ENCODE measurements at places on chromosomes 11 and 22. TPM values are rescaled to one million over a fixed set of nuclear protein-coding genes. Genes with fewer than 3 reads are reported as not detected.

DNA sequence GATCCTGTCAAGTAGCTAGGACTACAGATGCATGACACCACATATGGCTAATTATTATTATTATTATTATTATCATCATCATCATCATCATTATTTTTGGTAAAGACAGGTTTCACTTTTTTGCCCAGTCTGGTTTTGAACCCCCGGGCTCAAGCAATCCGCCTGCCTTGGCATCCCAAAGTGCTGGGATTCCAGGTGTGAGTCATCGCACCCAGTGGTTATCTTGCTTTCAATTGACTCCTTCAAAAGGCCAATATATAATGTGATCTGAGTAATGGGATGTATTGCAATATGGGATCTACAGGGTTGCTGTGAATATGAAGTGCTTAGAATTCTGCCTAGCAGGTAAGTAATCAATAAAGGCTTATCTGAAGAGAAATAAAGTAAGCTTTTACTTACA, 221.2 kb downstream of the SBF2 start:
- DNase-seq: no peak

The GAL3ST3 gene
- not detected for polyA plus RNA-seq

GRCh38 chr22:42172773-42173172, 42.2 kb upstream of the CYP2D6 start:
- no peak for DNase-seq

- DNase-seq: peak; percentile 49
Measured at GRCh38 chr11:43987384-43988039, 45.1 kb downstream of the C11orf96 start.

DNA sequence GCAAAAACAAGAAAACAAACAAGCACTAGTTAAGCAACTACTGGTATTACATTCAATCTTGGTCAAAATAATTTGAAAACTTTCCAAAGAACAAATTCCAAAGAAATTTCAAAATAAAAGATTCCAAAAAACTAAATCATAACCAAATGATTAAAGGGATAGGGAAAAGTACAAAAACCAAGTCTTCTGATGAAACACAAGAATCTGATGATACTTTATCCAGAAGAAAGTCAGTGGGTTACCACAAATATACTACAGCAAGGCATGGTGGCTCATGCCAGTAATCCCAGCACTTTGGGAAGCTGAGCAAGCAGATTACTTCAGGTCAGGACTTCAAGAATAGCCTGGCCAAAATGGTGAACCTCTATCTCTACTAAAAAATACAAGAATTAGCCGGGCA, 59.1 kb downstream of the NUP98 start:
- no peak for DNase-seq

DNA sequence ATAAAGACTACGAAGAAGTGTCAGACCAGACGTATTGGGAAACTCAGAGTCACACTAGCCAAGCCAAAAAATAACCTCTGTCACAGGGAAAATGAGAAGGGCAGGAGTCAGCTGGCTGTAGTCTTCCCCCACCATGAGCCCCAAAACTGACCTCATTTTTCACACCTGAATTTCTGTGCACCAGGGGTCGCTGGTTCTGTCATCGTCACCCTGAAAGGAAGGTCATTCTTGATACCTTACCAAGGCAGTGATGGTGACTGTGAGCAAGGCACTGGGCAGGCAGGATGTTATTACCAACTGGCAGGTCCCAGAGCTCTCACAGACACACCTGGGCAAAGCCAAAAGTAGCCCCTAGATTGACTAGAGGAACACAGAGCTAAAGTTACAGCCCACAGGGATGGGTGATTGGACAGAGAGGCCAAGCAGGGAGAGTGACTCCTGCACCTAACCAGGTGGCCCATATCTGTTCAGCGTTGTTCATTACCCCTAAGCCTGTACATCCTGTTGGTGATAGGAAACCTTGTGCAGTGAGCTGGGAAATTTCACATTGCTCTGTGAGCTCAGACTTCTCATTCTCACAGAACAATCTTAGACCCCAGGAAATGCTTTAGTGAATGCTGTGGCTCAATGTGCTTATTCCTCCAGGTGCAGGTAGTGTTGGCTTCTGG, 32.3 kb upstream of the OR56A1 start:
- no peak for DNase-seq

DNA sequence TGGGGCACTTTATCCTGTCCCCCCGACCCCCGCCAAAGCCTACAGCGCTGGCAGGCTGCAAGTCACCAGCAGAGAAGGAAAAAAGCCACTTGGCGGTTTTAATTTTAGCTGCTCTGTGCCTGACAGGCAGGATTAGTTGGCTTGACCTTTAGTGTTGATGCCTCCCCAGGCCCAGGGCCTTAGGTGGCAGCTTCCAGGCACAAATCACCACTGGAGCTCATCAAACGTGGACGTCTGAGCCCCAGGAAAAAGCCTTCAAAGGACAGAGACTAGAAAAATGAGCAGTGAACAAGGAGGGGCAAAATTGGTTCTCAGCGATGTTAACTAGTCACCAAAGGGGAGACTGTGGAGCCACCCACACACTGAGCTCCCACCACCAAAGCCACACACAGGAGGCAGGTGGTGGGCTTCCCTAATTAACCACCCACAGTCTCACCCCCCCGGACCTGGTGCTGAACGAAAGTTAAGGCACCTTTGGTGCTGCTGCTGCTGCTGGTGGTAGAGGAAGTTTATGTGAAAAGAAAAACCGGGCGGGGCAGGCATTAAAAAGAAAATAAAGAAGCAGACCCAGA, 4.4 kb upstream of the PYGM start:
- DNase-seq: no peak

The L3MBTL2 gene
- polyA plus RNA-seq: 17.8 TPM

- no peak for DNase-seq
Measured at GRCh38 chr11:9606809-9607510, 33.5 kb downstream of the WEE1 start.

DNA sequence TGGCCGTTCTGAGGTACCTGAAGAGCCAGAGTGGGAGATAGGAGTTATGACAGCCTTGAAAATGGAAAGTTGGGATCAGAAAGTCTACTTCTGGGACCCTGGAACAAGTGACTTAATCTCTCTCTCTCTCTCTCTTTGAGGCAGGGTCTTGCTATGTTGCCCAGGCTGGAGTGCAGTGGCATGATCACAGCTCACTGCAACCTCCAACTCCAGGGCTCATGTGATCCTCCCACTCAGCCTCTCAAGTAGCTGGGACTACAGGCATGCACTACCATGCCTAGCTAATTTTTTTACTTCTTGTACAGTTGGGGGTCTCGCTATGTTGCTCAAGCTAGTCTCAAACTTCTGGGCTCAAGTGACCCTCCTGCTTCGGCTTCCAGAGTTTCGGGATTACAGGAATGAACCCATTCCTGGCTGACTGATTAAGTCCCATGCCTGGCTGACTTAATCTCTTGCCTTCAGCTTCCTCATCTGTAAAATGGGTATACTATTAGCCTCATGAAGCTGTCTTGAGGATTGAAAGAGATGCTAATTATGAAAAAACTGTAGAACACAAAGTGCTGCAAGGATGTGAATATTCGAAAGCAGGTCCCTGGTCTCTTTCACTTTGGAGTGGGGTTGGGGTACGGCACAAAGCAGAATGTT, 87.7 kb downstream of the UBASH3B start:
- DNase-seq: no peak

All from BJ (cell line).